Bronchial epithelial cell (primary cell): ENCODE measurements at places on chromosomes 2 and 18. TPM values are rescaled to one million over a fixed set of nuclear protein-coding genes. Genes with fewer than 3 reads are reported as not detected.
A peak's percentile ranks its signal among the peaks of the same experiment; 100 is the strongest.

The C2orf80 gene
- total RNA-seq, result not detected in 2 replicates

The SKOR2 gene
- not detected in 2 replicates for total RNA-seq

The PRLH gene
- total RNA-seq, result not detected in 2 replicates

The RRM2 gene
- total RNA-seq, result 1.0 and 1.8 TPM in 2 replicates

The MERTK gene
- total RNA-seq, result 3.9 and 5.8 TPM in 2 replicates

DNA sequence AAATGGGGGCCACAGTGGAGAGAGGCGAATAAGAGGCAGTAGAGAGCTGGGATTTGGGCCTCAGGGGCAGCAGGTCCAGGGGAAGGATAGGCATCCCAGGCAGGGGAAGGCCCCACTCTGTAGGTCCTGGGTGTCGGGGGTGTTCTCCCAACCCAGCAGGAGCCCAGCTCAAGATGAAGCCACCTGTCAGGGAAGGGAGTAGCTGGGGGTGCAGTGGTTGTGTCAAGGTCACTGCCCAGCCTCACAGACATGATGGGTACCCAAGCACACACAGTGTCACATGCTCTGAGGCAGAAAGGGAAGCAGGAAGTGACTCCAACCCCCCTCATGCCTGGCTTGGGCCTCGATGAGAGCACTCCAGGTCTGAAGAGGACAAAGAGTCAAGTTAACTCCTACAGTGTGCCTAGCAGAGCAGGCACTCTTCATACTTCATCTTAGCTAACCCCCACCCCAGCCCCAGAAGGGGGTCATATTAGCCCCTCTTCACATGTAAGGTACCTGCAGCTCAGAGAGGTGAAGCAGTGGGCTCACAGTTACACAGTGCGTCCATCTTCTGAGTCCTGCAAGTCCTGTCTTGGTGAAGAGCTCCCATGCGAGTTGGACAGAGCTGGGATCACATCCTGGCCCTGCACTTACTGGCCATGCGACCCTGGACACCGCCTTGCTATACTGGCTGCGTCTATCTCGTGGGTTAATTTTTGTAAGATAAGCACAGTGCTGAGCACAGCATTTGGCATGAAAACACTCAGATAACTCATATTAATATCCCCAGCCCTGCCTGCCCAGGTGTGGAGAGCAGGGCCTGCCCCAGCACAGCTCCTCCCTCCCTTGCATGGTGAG lies 72.6 kb upstream of the DAPL1 start:
- DNase-seq, result peak; percentile 20

- no peak for DNase-seq
These were observed 6.7 kb upstream of the RBM45 start for GRCh38 chr2:178105566-178105965.

DNA sequence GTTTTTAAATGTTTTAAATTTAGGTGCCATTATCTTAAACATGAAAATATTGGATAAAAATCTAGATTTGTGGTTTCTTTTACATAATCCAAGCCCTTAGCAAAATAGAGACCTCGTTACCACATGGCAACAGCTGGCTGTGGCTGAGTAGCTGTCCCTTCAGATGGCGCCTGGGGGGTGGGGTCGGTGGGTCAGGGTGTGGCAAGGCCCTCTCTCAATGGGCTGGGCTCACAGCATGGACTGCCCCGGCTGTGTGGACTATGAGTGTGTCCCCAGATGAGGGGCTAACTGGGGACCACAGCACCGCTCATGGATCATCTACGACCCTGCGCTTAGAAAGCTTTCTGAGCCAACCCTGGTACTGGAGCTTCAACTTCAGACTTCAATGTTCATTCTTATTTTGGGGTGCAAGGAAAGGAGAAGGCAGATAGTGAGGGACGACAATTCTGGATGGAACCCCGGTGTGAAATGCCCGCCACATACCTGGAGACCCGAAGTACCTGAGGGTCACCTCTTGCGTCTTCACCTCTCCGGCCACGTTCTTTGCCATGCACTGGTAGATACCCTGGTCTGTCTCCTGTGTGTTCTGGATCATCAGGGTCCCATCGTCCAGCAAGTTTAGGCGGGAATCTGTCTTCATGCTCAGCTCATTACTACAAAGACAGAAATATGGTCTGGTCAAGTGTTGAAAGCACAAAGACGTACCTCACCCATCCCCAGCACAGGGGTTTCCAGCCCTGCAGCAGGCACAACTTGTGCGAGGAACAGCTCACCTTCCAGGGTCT lies 71.0 kb downstream of the PXDN start:
- no peak for DNase-seq

DNA sequence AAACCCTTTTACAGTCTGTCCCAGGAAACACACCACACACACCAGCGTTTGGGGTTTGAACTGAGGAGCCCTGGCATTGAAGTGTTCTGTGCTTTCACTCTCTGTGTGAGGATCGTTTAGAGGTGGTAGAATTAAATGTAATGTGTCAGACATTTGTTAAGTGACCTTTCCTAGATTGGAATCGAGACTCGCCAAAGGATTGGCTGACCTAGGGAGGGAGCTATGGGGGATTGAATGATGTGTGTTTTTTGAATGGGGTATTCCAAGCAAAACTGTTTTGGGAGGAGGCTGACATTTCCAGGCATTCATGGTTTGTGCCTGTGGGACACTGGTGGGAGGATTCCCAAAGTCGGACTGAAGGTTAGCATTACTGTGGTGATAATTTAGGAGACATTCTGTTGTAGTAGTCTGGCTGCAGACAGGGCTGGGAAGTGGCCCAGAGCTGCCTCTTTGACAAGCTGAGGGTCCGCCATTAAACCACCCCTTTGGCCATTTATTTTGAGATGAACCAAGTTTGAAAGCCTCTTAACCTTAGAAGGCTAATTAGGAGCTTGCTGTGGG lies 1.7 kb downstream of the MYO1B start:
- no peak for DNase-seq

- no peak for DNase-seq
These were observed 94.0 kb downstream of the CELF4 start for GRCh38 chr18:37471637-37472036.

- no peak for DNase-seq
These were observed 48.0 kb downstream of the TEX44 start for GRCh38 chr2:231640641-231641111.

DNA sequence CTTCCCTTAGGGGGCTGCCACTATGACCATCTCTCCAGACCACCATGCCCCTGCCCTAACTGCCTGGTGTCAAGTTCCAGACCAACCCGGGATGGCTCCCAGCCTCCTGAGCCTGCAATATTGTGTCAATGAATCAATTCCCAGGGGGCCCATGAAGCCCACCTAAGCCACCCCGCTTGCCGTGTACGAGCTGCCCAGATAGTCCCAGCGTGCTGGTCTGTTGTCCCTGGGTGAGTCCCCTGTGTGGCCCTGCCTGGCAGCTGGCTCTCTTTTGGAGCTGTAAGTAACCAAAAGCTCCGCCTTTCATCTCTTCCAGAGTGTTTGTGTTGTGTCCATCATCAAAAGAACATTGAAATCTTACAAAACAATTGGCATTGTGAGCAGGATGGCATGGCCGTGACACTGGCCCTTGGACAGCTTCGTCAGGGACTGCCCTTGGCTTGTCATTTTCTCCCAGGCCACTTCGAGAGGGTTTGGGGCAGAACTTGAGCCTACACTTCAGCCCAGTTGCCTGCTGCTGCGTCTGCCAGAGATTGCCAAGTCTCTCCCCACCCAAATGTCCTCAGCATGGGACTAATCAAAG lies 11.3 kb upstream of the MAL start:
- no peak for DNase-seq

- DNase-seq, result no peak
These were observed 50.4 kb upstream of the CTDP1 start for GRCh38 chr18:79629249-79629558.

DNA sequence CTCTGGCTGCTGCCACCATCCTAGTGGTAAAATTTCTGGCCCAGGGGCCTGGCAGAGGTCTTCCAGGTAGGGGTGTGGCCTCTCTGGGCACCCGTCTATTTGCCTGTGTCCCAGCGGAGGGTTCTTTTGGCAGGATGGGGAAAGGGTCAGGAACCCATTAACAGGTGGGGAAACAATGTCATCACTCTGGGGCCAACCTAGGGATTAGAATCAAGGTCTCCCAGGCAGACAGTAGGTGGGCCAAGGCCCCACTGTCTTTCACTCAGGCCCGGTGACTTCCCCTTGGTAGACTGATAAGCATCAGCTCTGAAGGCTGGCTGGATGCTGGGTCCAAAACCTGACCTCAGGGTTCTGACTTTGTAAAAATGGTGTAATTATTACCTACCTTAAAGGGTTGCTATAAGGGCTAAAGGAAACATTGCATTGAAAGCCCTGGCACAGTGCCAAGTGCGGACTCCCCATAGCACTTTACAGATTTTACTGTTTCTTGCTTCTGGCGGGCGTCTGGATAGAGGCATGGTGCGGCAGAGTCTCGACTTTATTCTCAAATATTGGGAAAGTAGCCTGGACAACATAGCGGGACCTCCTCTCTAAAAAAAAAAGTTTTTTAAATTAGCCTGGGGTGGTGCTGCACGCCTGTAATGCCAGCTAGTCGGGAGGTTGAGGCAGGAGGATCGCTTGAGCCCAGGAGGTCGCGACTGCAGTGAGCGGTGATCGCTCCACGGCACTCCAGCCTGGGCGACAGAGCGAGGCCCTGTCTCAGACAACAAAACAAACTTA lies 2.2 kb downstream of the LBX2 start:
- no peak for DNase-seq

- DNase-seq, result no peak
These were observed 717 bp downstream of the IHH start for GRCh38 chr2:219059725-219060682.

DNA sequence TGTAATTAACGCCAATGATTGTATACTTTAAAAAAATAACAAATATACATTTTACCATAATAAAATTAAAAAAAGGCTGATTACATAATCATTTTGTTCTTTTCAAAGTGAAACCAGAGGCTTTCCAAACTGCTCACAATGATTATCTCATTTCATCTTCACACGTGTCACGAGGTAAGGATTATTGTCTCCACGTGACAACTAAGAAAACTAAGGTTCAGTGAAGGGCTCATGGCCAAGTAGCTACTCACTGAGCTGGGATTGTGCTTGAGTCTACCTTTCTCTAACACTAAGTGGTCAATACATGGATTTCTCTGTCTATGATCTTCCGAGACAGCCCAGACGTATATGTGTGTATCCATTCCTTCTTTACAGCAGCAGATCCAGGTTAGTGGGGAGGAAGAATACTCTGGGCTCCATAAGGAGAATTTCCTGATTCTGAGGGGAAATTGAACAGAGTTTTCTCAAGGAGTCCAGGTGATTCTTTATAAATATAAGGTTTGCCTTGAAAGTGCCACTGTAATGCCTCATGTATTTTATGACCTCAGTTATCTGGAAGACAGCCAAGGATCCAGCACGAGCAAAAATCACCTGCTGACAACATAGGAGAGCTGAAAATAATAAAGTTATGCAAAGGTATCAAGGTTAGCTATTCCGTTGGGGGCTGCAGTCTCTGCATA lies 25.6 kb upstream of the ACSL3 start:
- DNase-seq, result peak; percentile 81

DNA sequence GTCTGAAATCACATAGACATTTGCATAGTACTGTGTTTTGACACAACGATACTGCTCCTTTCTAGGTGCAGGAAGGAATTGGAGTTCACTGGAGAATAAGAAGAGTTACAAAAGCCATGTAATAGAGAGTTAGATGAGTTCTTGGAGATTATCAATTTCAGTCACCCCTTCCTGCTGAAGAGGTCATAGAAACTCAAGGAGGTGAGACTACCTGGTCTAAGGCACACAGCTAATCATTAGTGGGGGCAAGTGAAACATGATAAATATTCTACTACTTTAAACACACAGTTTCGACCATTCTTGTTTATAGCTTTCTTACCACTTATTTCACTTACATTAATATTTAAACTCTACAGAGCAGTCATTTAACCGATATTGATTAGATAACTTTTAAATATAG lies 286.9 kb upstream of the NXPH2 start:
- DNase-seq, result no peak

DNA sequence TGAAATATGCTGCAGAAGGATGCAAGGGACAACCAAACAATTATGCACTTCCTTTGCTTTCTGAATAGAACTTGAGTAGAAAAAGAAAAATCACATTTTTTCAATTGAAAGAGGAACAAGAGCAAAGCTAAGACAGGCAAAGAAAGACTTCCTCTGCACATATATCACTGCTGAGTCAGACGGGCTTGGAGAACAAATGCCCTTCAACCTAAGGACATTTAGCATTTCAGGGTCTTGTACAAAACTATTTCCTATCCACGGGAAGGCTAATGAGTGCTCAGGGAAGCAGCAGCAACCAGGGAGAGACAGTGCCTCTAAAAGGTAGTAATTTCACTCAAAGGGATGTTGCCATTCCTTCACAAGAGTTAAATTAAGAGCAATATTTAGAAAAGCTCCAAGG lies 570.0 kb upstream of the GCFC2 start:
- DNase-seq, result no peak

DNA sequence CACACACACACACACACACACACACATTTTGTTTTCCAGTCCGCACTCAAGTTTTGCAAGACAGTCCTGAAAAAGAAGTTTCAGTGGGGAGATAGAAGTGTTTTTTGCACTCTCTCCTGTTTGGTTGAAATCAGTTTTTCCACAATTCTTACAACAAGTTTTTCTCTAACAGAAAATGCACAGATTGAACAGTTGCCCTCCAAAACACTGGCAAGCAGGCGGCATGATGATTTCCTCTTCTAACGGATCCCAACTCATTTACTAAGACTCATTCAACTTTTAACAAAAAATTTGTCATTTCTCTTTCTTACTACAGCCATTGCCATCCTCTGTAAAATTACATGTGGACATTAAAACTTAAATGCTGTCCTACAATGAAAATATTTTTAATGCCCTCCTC lies 117.6 kb upstream of the DTNA start:
- no peak for DNase-seq

DNA sequence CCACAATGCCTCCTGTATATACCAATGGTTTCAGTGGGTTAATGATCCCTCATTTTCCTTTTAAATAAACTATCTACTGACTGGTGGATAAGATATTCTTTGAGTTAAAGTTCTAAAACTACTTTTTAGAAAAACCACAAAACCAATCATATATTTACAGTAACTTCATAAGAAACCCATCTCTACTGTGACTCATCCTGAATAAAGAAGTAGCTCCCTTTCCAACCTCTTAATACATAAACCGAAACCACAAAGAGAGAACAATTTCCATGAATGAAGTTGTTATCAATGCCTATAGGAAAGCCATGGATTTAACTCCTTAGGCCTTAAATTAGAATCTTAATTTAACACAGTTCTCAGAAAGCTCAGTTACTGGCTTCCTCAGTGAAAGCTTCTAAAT lies 227.0 kb upstream of the SMAD7 start:
- peak; percentile 60 for DNase-seq

GRCh38 chr2:118130385-118130784 lies 42.1 kb downstream of the INSIG2 start:
- DNase-seq, result no peak

GRCh38 chr18:13494871-13495445 lies 231.4 kb downstream of the FAM210A start:
- no peak for DNase-seq
